ENCODE measurements at places on chromosomes 2 and 18.

- no peak for DNase-seq
Observed at GRCh38 chr2:21406386-21406785, 282.6 kb downstream of the TDRD15 start.

GRCh38 chr2:53708988-53709387 lies 58.6 kb upstream of the CHAC2 start:
- no peak for DNase-seq

- no peak for DNase-seq
Observed at GRCh38 chr18:12236141-12236540, 18.0 kb upstream of the CIDEA start.

DNA sequence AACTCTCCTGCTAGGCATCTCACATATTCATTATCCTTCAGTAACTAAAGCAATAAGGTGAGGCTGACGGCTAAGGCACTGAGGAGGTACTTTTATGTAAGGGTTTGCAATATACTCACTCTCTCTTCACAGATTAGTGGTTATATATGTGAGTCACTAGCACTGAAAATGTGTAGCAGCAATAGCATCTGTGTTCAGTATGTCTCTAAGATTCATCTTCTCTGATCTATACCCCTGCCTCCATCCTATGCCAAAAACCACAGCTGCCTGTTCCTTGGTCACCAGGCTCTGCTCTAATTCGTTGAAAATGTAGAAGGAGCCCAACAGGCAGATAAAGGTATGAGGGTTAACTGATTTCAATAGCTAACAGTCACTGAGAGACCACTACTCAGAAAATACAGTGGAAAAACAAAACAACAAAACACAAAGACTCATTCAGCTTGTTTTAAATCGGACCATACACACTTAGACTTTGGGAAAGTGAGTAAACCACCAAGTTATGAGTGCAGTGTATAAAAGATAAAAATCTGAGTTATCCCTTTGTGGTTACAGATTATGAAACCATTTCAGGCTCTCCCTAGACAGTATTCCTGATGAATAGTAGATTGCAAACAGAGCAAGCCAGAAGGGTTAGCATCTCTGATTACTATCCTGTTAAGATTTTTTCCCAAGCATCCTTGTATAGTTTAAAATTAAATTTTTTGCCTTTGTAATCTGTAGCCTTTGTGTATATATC lies 75.3 kb upstream of the CYP26B1 start:
- DNase-seq, result no peak

DNA sequence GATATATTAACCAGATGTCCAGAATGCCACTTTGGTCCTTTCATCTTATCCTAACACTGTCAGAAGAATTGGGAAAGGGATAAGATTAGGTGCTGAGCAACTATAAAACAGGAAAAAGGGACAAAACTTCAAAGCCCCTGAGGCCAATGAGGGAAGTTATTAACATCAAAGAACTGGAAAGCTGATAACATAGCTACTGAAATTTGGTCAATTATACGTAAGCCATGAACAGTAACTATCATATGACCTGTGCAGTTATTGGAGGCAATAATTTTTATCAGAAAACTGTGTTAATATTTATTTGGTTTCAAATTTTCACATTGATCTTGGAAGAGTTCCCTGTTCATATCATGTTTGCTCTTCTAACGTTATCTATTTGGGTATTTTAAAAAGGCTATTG lies 2.6 kb upstream of the REG3A start:
- DNase-seq, result no peak

DNA sequence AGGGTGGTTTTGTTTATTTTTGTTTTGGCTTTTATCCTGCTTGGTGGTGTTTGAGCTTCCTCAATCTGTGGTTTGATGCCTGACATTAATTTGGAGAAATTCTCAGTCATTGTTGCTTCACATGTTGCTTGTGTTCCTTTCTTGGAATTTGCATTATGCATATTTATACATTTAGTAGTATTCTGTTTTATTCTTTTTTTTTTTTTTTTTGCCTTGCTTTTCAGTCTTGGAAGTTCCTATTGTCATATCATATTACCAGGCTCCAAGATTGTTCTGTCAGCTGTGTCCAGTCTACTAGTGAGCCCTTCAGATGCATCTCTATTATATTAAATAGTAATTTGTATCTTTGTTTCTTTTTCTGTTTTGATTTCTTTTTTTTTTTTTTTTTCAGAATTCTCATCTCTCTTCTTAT lies 77.0 kb downstream of the EPC2 start:
- no peak for DNase-seq

DNA sequence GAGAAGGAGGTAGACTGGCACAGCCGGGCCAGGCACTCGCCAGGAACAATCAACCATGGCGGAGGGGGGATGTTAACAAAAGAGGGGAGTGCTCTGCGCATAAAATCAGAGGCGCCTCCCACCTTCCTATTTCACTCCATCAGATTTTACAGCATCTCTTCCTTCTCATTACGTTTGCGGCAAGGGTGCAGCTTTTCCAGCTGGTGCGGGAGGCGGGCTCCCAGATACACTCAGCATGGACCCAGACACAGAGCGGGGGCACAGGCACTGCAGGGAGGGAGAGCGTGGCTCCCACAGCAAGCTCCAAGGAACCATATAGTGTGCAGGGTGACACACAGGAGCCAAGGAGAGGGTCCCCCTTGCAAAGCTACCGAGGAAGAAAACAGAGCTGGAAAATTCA lies 176.3 kb downstream of the EIPR1 start:
- no peak for DNase-seq

GRCh38 chr2:219490186-219490585 lies 8.5 kb upstream of the GMPPA start:
- no peak for DNase-seq

DNA sequence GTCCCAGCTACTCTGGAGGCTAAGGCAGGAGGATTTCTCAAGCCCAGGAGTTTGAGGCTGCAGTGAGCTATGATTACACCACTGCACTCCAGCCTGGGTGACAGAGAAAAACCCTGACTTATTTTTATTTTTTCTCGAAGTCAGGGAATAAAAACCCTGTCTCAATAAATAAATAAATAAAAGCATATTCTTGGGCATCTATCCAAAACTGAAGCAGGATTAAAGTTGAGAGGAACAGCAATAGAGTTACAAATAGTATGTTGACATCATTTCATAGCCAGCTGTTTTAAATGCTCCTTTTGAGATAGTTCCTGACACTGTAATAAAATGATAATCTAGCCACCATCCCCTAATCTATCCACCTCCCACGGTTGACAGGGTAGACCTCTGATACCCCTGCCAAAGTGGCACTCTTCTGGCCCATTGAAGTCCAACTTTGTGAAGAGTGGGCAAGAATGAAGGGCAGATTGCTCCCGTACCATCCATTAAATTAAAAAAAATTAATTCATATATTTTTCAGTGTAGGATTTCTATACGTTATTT lies 42.3 kb upstream of the LPIN2 start:
- no peak for DNase-seq

GRCh38 chr2:143085125-143085784 lies 44.0 kb upstream of the ARHGAP15 start:
- no peak for DNase-seq

DNA sequence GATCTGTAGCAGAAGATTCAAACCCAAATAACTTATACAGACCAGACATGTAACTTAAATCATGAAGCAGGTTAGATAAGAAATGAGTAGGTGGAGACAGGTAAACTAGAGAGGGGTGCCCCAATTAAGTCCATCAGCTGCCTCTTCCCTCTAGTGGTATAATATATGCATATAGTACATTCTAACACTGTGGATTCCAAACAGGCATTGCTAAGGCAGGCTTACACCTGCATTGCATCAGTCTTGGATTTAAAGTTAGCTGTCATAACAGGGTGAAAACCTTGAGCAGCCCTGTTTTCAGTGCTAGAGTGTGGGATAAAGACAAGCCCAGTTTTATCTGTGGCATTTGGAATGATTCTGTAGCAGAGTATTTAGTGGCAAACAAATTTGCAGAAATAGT lies 63.4 kb downstream of the NYAP2 start:
- no peak for DNase-seq

DNA sequence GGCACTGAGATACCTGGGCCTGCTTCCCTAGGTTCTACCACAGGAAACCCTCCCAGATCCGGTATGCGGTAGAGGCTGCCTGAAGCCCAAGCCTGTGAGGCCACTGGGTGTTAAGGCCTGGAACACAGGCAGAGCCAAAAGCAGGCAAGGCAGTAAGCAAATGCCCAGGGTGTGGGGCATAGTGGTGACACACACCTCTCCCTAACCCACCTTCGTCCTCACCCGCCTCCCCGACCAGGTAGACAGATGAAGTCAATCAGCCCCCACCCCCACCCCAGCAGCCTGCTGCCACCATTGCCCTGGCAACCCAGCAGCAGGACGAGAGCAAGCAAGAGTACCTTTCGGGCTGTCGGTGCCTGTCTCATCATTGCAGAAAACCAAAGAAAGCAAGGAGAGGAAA lies 6.1 kb downstream of the DCTN1 start:
- no peak for DNase-seq

DNA sequence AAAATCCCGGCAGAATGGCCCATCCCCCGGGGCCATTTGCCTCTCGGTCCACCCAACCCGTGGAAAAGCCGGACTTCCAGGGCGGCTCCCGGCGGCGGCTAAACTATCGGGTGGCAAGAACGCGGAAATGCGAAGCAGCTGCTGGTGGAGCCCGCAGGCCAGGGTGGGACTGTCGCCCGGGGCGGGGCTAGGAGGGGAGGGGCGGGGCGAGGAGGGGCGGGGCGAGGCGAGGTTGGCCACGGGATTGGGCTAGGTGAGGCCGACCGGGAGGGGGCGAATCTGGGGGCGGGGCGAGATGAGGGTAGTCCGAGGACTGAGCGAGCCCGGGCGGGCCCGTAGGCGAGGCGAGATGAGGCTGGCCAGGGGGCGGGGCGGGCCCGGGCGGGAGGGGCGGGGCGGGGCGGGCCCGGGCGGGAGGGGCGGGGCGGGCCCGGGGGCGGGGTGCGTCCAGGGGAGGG lies 315 bp upstream of the SLC66A3 start:
- DNase-seq, result peak; percentile 95

DNA sequence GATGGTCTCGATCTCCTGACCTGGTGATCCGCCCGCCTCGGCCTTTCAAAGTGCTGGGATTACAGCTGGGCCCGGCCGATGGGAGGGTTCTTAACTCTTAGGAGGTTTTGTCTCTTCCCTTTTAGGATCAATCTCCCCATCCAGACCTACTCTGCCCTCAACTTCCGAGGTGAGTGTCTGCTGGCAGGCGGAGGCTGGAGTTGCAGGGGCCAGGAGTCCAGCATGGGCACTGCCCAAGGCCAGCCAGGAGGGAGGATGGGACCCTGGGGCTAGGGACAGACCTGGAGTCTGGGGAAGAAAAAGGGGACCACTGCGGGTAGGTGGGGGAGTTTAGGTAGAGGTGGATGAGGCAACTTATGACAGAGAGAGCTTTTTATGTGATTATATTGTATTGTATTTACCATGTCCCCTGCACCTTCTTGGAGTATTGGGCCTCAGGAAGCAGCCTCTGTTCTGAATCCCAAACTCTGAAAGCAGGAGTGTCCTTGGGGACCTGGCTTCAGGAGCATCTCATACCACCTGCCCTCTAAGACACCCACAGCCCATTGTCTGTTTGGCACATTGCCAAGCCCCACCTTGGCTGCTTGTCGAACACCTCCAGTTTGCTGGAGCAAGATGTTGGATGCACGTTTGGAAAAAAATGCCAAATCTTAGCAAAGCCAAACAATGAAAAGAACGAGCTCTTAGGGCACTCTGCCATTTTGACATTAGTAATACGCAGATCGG lies 5.6 kb downstream of the DES start:
- no peak for DNase-seq

GRCh38 chr2:199979398-199979797 lies 24.0 kb downstream of the MAIP1 start:
- no peak for DNase-seq

GRCh38 chr2:36658277-36658748 lies 38.2 kb upstream of the VIT start:
- DNase-seq, result no peak

DNA sequence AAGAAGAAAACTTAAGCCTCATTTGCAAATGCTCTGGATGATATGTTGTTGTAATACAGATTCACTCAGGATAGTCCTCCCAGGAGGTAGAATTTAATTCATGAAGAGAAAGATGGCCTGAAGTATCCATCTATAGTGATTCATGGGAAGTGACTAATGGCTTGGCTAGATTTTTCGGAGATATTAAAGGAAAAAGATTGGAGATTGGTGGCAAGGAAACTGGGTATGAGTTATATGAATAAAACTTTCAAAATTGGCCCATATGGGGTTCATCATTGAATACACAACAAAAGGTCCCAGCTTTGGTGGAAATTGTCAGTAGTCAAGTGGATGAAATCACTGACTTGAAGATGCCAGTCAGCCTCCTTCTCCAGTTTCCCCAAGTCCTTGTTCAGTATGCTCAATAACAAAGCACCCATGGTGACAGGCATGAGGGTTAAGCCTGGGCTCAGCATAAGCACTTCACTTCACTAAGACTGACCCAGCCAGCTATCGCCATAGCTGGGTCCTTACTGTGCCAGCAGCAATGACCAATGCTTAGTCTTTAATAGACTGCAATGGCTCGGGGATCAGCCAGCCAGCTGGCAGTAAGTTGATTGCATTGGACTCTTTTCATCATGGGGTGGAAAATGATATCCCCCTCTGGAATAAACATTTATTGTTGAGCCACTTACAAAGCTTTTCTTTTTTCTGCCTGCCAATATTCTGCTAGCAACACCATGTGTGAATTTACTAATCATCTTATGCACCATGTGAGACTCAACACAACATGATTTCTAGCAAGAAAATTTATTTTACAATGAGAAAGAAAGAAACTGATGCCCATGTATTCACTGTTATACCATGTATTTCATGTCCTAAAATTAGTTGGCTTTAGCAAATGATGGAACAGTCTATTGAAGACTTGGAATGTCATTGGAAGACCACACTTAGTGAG lies 176.6 kb upstream of the TACR1 start:
- no peak for DNase-seq

- no peak for DNase-seq
Observed at GRCh38 chr2:45696708-45697107, 45.2 kb downstream of the PRKCE start.

DNA sequence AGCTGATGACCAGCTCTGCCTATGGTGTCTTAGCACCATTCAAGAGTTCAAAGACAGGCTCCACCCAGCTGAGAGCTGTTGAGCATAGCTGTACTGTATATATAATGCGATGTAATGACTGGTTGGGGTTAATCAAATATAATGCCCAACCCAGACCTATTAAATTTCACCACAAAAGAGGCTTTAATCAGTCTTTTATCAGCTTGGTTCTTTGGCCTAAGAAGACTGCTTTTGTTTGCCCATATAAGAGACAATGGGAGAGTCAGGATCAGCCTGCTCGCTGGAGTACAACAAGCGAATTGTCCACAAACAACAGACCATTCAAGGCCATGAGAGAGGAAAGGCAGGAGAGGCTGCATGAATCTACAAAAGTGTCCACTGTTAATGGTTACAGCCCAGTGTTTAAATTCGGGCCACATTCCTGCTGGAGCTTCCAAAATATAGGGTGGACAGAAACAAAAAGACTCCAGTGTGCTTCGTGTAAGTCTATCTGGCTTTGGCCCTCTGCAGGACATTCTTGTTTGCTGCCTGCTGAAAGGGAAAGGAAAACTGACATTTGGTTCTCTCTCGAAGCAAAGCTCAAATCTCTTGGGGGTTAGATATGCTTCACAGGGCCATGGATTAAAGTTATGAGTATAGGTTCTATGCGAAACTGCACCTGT lies 299.0 kb upstream of the FBXO11 start:
- DNase-seq, result no peak

Measured in T-helper 2 cell (primary cell).